ENCODE measurements at places on chromosomes 1 and 21. TPM values are rescaled to one million over a fixed set of nuclear protein-coding genes. Genes with fewer than 3 reads are reported as not detected.

Gene ERG
- total RNA-seq: not detected

Gene CENPL
- total RNA-seq: 12.5 TPM

Gene CERS2
- total RNA-seq: 248 TPM

Gene C1orf141
- total RNA-seq: not detected

Gene OR2T33
- not detected for total RNA-seq

Gene RNF186
- total RNA-seq: not detected

Gene MRPS15
- total RNA-seq: 84.6 TPM

Gene ERRFI1
- total RNA-seq: 160 TPM

Gene OR13G1
- total RNA-seq: not detected

Gene FALEC
- total RNA-seq: not detected

Gene C1QC
- not detected for total RNA-seq

Gene PRDX1
- 2,022 TPM for total RNA-seq

Gene TNFSF4
- 0.09 TPM for total RNA-seq

Gene TOR1AIP1
- 30.9 TPM for total RNA-seq

Gene ZNF695
- total RNA-seq: 2.7 TPM

Gene PRKAA2
- 1.9 TPM for total RNA-seq

Gene ANKRD65
- total RNA-seq: not detected

Gene UTS2
- not detected for total RNA-seq

Data from A549 treated with GW870086 at 1 μM for 4 hours (cell line).